ENCODE measurements at places on chromosomes 11 and 22. TPM values are rescaled to one million over a fixed set of nuclear protein-coding genes. Genes with fewer than 3 reads are reported as not detected.
A peak's percentile ranks its signal among the peaks of the same experiment; 100 is the strongest.

DNA sequence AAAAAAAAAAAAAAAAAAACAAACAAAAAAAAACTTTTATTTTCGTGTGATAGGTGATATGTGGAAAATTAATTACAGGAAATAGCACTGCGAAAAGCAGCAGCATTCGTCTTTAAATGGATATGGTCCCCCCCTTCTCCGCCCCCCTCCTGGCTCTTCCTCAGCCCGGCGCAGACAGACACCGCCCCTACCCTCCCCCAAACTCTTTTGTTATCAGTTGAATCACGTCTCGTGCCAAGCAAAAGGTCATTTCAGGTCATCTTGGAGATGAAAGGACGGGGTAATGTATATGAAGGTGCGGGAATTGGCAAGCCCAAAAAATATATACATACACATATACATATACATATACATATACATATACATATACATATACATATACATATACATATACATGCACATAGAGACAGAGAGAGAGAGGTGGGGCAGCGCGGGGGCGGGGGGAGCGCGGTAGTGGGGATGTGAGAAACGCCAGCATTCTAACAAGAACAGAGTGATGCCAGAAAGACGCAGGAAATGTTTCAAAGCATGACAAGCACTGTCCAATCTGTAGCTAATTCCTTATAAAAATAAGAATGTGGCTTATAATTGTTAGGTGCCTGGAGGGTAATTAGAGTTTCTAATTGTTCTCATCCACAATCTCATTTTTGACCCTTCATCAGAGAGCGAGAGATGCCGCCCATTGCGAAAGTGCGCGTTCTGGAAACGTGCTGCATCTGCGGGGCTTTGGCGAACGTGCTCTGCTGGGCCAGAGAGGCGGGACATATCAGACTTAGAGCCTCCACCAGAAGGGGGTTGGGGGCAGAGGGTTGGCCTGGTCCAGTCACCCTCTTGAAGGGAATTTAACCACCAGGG is 214.5 kb upstream of the UBASH3B start:
- DNase-seq = peak; percentile 42

GRCh38 chr11:60985991-60986915 is 14.8 kb downstream of the CD6 start:
- no peak for DNase-seq

DNA sequence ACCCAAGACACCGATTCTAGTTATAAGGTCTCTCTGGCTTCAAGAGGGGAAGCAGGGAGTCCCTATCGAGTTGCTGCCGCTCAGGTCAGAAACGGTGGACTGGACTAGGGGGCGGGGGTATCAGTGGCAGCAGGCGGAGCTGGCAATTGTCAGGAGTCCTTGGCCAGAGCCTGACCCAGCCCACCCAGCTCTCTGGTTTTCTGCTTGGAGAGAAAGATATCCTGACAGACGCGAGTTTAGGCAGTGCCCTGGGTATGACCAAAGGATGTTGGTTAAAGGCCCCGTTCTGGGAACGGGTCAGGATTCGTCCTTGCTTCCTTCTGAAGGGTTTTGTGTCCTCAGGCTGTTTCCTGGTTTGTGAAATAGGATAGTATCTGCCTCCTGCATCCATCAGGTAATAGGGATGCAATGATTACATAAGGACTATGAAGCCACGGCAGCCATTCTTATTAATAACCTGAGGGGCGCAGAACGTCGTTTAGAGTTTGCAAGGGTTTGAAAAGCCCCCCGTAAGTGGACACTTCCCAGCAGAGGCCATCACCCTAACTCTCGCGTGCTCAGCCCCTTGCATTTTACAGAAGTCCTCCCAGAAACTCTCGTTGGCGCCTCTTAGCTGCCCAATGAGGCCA is 700 bp upstream of the DEPDC5 start:
- DNase-seq = peak; percentile 39

DNA sequence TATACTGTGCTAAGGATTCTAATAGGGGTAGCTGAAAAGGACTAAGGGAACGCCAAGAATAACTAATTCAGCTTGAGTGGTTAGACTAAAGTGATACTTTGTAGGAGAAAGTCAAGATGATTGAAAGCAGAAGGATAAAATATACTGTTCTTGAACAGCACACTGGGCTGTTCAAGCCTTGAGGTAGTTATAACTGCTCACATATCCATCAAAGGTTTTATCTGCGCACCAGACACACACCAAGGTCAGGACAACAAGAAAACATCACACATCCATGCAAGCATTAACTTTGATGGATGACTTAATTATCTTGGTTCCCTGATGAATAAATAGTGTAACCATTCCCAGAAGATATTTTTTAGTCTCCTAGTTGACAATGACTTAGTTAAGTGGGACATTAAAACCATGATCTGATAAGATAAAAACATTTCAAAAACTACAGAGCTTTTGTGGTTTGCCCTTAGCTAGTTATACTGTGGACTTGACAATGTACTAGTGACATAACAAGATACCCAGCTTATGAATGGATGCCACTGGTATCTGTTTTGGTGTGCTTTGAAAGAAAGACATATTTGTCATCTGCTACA is 728.9 kb downstream of the JRKL start:
- DNase-seq = no peak

DNA sequence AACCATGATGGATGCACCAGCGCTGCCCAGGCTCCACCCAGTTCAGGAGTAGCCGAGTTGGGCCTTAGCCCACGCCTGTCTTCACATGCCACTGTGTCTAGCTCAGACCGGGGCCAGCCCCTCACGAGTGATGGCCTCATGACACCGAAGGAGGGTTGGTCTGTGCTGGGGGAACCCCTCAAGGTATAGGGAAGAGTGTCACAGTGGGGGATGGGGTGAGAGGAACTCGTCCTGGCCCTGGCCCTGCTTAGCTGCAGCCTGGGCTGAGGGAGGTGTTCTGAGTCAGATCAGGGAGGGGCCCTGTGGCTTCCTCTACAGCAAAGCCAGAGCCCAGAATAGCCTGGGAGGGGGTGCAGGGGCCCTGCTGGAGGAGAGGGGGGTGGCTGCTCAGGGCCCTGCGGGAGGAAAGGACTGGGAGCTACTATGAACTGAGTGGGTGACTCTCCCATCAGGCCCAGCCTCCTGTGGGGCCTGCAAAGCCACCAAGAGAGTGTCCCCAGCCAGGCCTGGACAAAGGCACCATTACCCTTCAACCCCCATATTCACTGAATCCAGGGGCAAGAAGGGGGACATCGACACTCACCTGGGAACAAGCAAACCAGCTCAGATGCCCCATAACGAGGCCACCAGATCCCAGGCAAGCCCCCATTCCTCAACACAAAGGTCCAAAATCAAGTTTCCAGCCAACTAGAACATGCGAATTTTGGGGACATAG is 41.2 kb downstream of the IGLL5 start:
- no peak for DNase-seq

The OLFML1 gene
- 1.2 TPM for total RNA-seq
